ENCODE measurements at places on chromosomes 7 and 10. TPM values are rescaled to one million over a fixed set of nuclear protein-coding genes. Genes with fewer than 3 reads are reported as not detected.

The LRMDA gene
- total RNA-seq, result 5.6 TPM

GRCh38 chr10:78575400-78575799, 493.4 kb upstream of the ZMIZ1 start:
- H3K4me3 ChIP-seq, result no peak overlapping the region
- no peak for DNase-seq
- H3K4me1 ChIP-seq, result peaks cover 59% of the 10 kb centered on the region

DNA sequence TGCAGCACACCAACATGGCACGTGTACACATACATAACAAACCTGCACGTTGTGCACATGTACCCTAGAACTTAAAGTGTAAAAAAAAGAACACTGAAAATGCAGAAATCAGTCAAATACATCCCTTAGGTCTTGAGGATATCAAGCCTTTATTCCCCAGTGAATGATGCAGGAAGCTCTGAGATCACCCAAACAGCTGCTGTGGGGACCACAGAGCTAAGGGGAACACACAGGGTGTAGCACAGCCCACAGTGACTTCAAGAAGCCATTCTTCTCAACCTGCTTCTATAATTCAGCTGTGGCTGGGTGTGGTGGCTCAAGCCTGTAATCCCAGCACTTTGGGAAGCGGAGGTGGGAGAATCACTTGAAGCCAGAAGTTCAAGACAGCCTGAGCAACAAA, 314.9 kb downstream of the CALN1 start:
- no peak for DNase-seq
- H3K36me3 ChIP-seq, result no peaks in the 10 kb centered on the region
- no peak overlapping the region for H3K4me3 ChIP-seq
- H3K27me3 ChIP-seq, result no peaks in the 10 kb centered on the region

DNA sequence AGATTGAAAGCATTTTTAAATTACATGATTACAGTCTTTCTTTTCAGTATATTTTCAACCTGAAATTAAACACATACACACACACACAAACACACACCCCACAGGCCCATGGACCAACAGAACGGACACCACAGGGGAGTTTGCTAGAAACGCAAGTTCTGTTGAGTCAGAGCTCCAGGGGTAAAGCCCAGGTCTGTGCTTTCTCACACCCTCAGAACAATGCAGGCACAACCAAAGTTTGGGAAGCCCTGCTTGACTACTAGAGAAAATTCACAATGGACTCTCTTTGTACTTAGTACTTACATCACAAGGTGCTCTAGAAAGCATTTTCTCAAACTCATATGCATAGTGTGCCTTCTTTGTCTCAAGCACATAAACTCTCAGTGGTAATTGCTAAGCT, 704.0 kb upstream of the IGFBP3 start:
- DNase-seq, result no peak
- no peaks in the 10 kb centered on the region for H3K27me3 ChIP-seq
- H3K36me3 ChIP-seq, result no peaks in the 10 kb centered on the region
- H3K4me1 ChIP-seq, result no peaks in the 10 kb centered on the region

- H3K36me3 ChIP-seq, result peaks cover 18% of the 10 kb centered on the region
- DNase-seq, result peak; percentile 64
- H3K27ac ChIP-seq, result peak overlapping the region; percentile 44
- no peak overlapping the region for H3K4me3 ChIP-seq
- H3K27me3 ChIP-seq, result no peaks in the 10 kb centered on the region
Observed at GRCh38 chr7:154777489-154777888, 225.4 kb downstream of the PAXIP1 start.

GRCh38 chr7:14604606-14605005, 297.9 kb downstream of the DGKB start:
- H3K36me3 ChIP-seq, result no peaks in the 10 kb centered on the region
- H3K4me1 ChIP-seq, result no peaks in the 10 kb centered on the region
- no peak overlapping the region for H3K27ac ChIP-seq
- H3K27me3 ChIP-seq, result no peaks in the 10 kb centered on the region
- DNase-seq, result no peak
- no peak overlapping the region for H3K4me3 ChIP-seq

The TAS2R3 gene
- total RNA-seq, result 3.6 TPM

DNA sequence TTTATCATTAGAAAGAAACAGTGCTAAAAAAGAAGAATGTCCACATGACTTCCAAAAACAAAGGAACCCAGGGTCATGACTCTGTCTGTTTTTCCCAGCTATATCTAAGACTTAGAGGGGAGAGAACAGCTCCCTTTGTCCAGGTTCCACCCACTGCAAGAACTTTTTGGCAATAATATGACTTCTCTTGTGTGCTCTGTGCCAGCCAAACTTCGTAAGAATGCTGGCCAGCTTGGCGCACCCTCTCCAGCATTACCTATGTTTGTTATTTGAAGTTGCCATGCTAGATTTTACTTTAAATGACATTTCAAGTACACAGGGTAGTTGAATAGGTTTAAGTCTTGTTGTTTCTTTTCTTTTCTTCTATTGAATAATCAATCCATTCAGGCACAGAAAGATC, 371.4 kb downstream of the KCNMA1 start:
- no peak for DNase-seq
- H3K4me1 ChIP-seq, result peaks cover 9% of the 10 kb centered on the region
- H3K36me3 ChIP-seq, result no peaks in the 10 kb centered on the region
- H3K27me3 ChIP-seq, result no peaks in the 10 kb centered on the region

DNA sequence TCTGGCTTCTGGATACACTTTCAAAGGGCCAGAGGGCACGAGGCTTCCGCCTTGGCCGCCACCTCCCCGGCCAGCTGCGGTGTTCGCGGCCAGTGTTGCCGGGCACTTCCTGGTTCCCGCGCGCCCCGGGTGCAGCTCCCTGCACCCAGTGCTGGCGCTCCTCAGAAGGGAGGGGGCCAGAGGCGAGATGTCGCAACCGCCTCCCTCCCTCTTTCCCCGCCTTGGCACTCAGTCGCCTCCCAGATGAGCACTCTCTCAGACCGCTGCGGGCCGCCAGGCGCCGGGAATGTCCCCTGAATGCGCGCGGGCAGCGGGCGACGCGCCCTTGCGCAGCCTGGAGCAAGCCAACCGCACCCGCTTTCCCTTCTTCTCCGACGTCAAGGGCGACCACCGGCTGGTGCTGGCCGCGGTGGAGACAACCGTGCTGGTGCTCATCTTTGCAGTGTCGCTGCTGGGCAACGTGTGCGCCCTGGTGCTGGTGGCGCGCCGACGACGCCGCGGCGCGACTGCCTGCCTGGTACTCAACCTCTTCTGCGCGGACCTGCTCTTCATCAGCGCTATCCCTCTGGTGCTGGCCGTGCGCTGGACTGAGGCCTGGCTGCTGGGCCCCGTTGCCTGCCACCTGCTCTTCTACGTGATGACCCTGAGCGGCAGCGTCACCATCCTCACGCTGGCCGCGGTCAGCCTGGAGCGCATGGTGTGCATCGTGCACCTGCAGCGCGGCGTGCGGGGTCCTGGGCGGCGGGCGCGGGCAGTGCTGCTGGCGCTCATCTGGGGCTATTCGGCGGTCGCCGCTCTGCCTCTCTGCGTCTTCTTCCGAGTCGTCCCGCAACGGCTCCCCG, at the start of gene FFAR4:
Gene FFAR4 (plus strand): TSS at position 231 of the 842 bp plus-strand sequence. CDS start 56 bp downstream, at position 287.
- H3K4me1 ChIP-seq, result peaks cover 13% of the 10 kb centered on the region
- H3K36me3 ChIP-seq, result no peaks in the 10 kb centered on the region
- H3K27me3 ChIP-seq, result peaks cover 42% of the 10 kb centered on the region
- DNase-seq, result no peak

DNA sequence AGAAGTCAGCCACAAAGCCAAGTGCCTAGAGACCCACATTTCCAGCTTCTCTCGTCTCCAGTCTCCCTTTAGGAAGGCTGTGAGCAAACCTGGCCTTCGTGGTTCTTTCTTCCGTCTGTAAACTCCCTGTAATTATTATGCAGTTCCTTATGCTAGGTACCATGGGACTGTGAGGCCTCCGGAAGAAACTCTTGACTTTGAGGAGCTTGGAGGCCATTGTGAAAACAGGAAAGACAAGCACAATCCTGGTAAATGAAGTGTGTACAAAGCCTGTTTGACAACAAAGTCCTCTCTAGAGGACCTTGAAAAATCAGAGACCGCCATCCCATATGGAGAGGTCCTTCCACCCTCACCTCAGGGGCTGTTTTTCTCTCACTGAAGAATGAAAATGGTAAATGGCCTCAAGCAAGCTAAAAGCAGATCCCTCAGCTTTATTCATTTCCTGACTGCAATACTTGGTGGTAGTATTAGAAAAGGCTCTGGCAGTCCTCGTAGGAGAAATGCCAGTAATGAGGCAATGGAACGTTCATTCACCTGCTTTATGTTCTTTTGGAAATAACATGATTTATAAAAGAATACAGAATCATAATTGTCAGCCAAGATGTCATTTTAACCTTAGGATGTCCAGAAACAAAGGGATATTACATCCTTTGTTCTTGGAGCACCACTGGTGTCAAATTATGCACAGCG, 926.4 kb downstream of the LRMDA start:
- no peaks in the 10 kb centered on the region for H3K36me3 ChIP-seq
- H3K4me3 ChIP-seq, result no peak overlapping the region
- no peaks in the 10 kb centered on the region for H3K27me3 ChIP-seq
- no peaks in the 10 kb centered on the region for H3K4me1 ChIP-seq

- DNase-seq, result no peak
- no peak overlapping the region for H3K4me3 ChIP-seq
- H3K4me1 ChIP-seq, result peaks cover 42% of the 10 kb centered on the region
- peak overlapping the region; percentile 40 for H3K27ac ChIP-seq
- H3K27me3 ChIP-seq, result no peaks in the 10 kb centered on the region
Observed at GRCh38 chr10:79059859-79060379, 8.8 kb upstream of the ZMIZ1 start.

GRCh38 chr10:99394761-99395386, 35.5 kb downstream of the GOT1 start:
- H3K4me1 ChIP-seq, result peaks cover 9% of the 10 kb centered on the region
- no peak for DNase-seq
- H3K36me3 ChIP-seq, result peaks cover 30% of the 10 kb centered on the region
- no peak overlapping the region for H3K4me3 ChIP-seq
- no peak overlapping the region for H3K27ac ChIP-seq
- H3K27me3 ChIP-seq, result no peaks in the 10 kb centered on the region

GRCh38 chr10:100987685-100988049, 324 bp downstream of the TWNK start:
- no peak for DNase-seq
- H3K27ac ChIP-seq, result no peak overlapping the region
- H3K36me3 ChIP-seq, result peaks cover 65% of the 10 kb centered on the region
- peaks cover 30% of the 10 kb centered on the region for H3K4me1 ChIP-seq

The CRYGN gene
- total RNA-seq, result 10.3 TPM

The SRRM3 gene
- total RNA-seq, result 7.2 TPM

DNA sequence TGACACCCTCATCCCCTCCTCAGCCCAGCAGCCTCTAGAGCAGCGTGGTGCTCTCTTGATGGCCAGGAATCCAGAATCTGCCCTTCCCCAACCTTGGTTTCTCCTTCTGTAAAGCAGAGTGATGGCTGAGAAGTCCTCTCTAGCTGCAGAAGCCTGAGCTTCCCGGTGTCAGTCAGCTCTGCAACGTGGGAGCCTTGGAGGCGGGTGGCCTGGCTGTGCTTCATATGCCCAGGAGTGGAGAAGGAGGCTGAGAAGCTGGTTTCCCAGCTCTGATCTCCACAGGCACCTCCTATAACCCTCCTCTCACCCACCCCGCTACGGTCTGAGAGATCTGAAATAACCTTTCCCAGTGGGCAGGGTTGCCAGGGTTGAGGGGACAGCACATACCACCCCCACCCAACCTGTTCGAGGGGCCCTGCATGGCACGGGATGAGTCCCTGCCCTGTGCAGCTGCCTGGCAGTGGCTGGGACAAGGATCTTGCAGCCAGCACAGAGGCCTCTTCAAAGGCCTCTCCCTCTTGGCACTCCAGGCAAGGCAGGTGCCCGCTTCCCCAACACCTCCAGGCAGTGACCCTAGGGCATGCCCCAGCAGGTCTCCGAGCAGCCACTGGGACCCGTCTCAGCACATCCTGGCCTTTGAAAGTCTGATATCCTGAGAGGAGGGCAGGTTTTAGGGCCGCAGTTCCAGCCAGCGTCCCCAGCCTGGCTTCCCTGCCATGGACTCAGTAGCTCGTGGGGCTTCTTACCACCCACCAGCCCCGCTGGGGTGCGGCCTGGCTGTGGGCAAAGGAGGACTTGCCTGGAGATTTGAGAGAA, 18.3 kb upstream of the SLC29A3 start:
- H3K36me3 ChIP-seq, result peaks cover 39% of the 10 kb centered on the region
- DNase-seq, result no peak
- H3K4me3 ChIP-seq, result no peak overlapping the region
- no peak overlapping the region for H3K27ac ChIP-seq
- no peaks in the 10 kb centered on the region for H3K27me3 ChIP-seq
- H3K4me1 ChIP-seq, result peaks cover 7% of the 10 kb centered on the region

The NRBF2 gene
- 20.4 TPM for total RNA-seq

GRCh38 chr10:91804126-91804510, 5.9 kb downstream of the TNKS2 start:
- H3K36me3 ChIP-seq, result peaks cover 9% of the 10 kb centered on the region
- H3K27me3 ChIP-seq, result no peaks in the 10 kb centered on the region
- H3K4me1 ChIP-seq, result peaks cover 2% of the 10 kb centered on the region
- no peak overlapping the region for H3K4me3 ChIP-seq
- H3K27ac ChIP-seq, result no peak overlapping the region

DNA sequence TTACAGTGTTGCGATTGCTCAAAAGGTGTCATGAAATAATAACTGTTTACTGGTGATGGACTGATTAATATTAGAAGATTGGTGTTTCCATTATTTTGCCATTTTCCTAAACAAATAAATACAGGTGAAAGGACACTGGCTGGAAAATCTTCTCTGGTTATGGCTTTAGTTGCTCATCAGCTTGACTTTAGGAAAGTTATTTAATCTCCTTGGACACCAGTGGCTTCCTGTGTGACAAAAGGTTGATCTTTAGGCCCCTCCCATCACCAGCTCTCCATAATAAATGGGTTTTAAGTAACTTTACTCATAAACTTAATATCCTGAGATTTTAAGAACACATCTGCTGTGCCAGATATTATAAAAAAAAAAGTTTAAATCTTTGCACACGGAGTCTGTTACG, 737 bp downstream of the CABCOCO1 start:
- peak overlapping the region; percentile 81 for H3K4me3 ChIP-seq
- no peaks in the 10 kb centered on the region for H3K27me3 ChIP-seq
- peaks cover 3% of the 10 kb centered on the region for H3K4me1 ChIP-seq
- DNase-seq, result peak; percentile 25
- peak overlapping the region; percentile 57 for H3K27ac ChIP-seq

- no peak for DNase-seq
- no peak overlapping the region for H3K4me3 ChIP-seq
- no peaks in the 10 kb centered on the region for H3K4me1 ChIP-seq
- H3K36me3 ChIP-seq, result no peaks in the 10 kb centered on the region
- no peaks in the 10 kb centered on the region for H3K27me3 ChIP-seq
- no peak overlapping the region for H3K27ac ChIP-seq
Observed at GRCh38 chr7:19405541-19405940, 260.3 kb upstream of the FERD3L start.

DNA sequence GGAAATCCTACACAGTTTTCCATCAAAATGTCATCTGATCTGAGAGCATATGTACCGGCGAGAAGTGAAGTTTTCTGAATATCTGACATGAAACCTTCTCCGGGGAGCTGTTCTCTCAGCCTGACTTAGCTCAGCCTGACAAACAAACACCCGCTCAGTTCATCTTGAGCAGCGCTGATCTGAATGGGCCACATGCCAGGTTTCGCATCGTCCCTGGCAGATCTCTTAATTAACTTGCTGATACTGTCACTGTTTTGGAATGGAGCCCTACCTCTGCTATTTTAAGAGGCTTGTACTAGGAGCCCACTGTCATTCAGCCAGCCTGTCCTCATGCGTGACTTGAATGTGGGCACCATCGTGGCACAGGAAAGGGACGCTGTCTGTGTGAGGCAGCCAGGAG, 109.2 kb downstream of the STRA8 start:
- no peak overlapping the region for H3K4me3 ChIP-seq
- H3K27ac ChIP-seq, result no peak overlapping the region
- DNase-seq, result no peak
- no peaks in the 10 kb centered on the region for H3K36me3 ChIP-seq
- no peaks in the 10 kb centered on the region for H3K27me3 ChIP-seq

Measured in spinal cord (tissue), 10 donors.